ENCODE measurements at places on chromosomes 7 and 10. TPM values are rescaled to one million over a fixed set of nuclear protein-coding genes. Genes with fewer than 3 reads are reported as not detected.
A peak's percentile ranks its signal among the peaks of the same experiment; 100 is the strongest.

Gene HTR5A
- total RNA-seq = 0.11 TPM

Gene PAOX
- total RNA-seq = 1.0 TPM

Gene PDGFA
- total RNA-seq = 2.4 TPM

Gene MUC12
- not detected for total RNA-seq

Gene CPA1
- not detected for total RNA-seq

Gene CXCL12
- 0.67 TPM for total RNA-seq

Gene PARD3
- 44.2 TPM for total RNA-seq

Gene A1CF
- total RNA-seq = not detected

DNA sequence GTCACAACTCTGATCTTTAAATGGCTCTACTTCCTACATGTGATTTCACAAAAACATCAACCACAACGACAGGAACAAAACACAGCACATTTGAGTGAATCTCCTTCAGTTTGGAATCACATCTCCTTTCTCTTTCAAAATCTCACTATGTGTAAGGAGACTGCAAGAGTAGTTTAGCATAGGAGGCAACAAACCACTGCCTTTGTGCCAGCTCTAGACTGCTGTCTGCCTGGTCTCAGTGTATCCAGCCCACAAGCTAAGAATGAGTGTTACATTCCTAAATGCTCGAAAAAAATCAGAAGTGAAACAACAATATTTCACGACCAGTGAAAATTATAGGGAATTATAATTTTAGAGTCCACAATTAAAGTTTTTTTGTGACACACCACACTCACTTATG, 217.0 kb upstream of the STEAP4 start:
- DNase-seq = no peak

- no peak for DNase-seq
These were observed 75.8 kb downstream of the ZMIZ1 start for GRCh38 chr10:79144351-79145173.

- no peak for DNase-seq
These were observed 319.9 kb upstream of the AKR1E2 start for GRCh38 chr10:4506095-4506494.

DNA sequence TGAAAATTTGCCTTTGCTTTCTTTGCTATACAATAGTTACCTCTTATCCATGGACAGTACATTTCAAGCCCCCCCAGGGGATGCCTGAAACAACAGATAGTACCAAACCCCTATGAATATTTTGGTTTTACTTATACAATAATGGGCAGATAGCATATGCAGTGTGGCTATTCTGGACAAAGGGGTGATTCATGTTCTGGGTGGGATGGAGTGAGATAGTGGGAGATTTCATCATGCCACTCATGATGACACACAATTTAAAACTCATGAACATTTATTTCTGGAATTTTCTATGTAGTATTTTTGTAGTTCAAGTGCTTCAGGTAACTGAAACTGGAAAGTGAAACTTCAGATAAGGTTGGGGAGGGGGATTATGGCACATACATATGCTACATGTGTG, 12.0 kb downstream of the STARD3NL start:
- no peak for DNase-seq

GRCh38 chr10:11830836-11831519, 7.8 kb downstream of the PROSER2 start:
- no peak for DNase-seq

GRCh38 chr10:77264107-77264506, 373.5 kb downstream of the KCNMA1 start:
- no peak for DNase-seq

- no peak for DNase-seq
These were observed 62.1 kb downstream of the PAPSS2 start for GRCh38 chr10:87721781-87722180.

GRCh38 chr10:16386855-16387254, 50.0 kb upstream of the PTER start:
- no peak for DNase-seq

DNA sequence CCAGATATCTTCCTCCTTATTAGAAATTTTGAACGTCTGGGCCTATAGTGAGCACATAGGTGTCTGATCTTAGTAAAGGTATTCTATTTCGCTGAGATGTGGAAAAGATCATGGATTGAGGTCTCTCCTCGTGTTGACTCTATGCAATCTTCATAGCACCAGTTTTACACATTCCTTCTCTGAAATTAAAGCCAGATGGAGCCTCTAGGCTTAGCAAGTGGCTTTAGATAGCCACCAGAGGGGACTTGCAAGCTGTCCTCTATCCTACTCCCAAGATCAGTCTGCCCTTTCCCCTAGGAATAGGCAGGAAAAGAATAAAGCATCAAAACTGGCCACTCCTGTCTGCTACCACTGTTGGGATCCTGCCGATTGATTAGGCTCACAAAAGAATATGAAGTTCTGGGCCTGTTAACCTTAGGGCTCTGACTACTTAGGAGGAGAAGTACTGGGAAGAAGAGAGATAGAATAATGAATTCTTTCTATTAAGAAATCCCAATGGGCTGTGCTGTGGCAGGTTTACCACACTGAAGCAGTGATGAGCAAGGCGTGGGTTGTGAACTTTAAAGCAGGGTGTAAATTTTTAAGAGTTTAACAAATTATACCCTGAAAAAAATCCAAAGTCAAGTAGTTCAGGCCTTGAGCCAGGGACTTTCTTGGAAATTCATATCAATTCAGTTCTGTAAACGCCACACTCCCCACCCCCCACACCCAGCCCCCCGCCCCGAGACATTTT, 2.2 kb upstream of the STRIP2 start:
- DNase-seq = no peak

GRCh38 chr7:79471699-79472098, 18.2 kb upstream of the MAGI2 start:
- no peak for DNase-seq

GRCh38 chr10:58672845-58673244, 160.2 kb downstream of the BICC1 start:
- no peak for DNase-seq

DNA sequence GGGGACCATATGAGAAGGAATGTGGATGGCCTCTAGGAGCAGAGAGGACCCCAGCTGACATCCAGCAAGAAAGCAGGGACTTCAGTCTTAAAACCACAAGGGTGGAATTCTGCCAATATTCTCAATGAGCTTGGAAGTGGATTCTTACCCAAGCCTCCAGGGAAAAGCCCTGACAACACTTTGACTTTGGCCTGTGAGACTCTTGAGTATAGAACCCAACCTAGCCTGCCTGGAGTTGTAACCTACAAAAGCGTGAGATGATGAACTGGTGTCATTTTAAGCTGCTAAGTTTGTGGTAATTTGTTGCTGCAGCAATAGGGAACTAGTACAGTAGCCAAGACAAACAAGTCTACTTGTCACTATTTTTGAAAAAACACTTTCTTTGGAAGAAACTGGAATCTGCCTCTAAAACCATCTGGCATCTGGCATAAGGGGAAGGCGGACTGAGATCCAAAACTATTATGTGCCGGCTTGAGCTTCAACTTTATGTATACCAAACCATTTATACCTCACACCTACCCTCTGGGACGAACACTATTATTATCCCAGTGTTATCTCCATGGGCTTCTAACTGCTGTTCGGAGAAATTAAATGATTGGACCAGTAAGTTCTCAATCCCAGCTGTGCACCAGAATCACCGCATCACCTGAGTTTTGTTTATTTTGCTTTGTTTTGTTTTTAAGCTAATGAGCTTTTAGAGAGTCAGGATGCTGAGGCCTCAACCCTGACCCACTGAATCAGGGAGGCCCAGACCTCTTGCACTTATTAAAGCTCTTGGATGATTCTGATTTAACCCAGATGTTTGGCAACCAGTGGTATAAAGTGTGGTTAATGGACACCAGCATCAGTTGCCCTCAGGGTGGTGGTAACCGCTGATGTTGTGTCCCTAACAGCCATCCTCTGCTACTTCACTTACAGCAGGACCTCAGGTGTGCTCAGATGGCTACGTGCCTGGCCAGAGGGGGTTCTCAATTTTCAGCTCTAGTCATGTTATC, 83.0 kb downstream of the C1GALT1 start:
- DNase-seq = no peak

GRCh38 chr10:14456218-14456869, 125.6 kb upstream of the FRMD4A start:
- no peak for DNase-seq

- DNase-seq = no peak
These were observed 45.3 kb upstream of the PRKAR1B start for GRCh38 chr7:772392-772791.

GRCh38 chr7:37516664-37517063, 68.0 kb upstream of the ELMO1 start:
- DNase-seq = no peak

DNA sequence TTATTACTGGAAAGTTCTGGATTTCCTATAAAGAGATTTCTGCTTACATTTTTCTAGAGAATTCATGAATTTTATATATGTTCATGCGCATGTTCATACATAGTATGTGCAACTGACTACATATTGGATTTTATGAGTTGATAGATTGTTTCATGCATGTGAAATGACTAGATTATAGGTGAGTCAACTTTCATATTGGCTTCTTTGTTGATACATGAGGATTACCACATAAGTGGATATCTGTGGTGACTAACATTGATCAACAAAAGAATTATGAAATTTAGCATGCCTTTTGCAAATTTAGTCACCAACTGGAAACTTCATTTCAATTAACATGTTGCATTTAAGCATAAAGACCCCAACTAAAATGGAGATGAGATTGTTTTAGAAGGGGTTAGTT, 99.0 kb downstream of the GNAT3 start:
- no peak for DNase-seq

DNA sequence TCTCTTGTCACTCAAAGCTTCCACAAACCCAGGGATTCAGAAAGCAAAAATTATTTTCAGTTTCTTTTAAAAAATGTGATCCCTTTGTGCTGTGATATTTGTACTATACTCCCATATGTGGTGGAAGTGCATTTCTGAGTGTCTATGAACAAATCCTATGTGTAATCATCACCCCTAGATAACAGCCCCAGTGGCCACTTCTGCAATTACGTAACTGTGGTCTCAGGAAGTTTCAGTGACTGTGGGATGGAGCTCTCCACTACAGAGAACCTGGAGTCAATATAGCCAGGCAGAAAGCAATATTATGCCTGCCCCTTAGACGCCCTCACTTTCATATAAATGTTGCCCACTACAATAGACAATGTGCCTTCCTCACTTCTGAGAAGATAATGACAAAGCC, 1101.7 kb upstream of the GHITM start:
- DNase-seq = no peak

DNA sequence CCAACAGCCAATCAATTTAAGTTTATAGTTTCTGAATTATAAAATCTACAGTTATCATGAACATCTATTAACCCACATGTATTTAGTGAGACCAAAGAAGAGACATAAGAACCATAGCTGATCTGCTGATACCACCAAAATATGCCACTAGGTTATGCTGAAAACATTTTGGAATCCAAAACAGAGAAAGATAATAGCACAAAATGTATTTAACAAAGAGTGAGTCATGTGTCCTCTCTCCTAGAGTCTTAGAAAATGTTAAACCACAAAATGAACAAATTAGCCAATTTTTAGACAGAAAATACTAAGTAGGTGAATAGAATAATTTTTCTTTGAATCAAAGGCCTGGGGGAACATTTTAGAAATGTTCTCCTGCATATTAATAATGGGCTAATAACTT, 527.5 kb downstream of the GPAM start:
- no peak for DNase-seq

DNA sequence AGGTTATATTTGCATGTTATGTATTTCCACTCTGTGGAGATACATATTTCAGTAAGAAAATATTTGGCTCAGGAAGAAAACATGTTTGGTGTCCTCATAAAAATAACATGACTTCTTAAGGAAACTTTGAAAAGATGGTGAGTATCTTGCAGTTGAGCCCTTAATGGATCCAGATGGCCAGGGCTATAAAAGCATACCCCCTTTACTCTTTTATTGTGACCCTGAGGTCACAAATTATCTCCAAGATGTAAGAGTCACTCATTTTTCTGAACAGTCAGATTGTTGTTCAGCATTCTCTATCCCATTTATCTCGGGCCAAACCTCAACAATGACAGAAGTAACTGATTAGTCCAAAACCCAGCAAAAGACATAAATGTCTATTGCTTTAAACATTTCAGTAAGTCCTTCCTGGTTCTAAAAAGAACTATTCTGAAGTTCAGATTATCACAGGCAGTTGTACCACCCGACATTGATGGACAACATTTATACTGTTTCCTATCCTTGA, 539.4 kb downstream of the PARD3 start:
- DNase-seq = no peak

GRCh38 chr7:130337410-130337971, 7.1 kb upstream of the CPA5 start:
- DNase-seq = no peak

DNA sequence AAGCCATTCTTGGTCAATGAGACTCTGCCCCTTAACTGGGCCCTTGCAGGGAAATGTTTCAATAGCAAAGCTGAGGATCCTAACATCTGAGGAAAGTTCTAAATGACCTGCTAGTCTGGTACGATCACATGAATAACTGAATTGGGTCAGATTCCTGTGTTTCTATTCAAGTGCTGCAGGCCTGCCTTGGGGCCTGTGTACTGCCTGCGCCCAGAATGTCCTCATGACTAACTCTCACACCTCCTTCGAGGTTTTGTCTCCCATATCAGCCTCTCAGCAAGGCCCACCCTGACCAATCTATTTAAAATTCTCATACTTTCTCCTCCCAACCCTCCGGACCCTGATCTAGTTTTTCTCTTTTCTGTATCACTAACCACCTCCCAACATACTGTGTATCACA, 4.4 kb downstream of the JAZF1 start:
- peak; percentile 55 for DNase-seq

DNA sequence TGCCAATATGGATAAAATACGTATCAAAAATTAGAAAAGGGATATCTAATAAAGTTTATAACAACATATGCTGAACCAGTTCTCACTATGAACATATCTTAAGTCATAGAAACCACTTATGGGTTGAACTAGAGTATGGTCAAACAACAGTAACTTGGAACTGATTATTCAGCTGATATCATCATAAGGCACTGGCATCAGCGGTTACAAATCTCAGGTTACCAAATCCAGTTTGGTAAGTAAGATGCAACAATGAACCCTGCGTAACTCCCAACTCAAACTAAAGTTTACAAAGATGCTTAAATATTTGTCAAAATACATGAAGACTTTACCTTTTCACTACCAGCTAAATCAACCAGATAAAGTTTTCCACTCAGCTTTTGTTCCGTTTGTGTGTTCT, 19.3 kb downstream of the KIF5B start:
- no peak for DNase-seq

DNA sequence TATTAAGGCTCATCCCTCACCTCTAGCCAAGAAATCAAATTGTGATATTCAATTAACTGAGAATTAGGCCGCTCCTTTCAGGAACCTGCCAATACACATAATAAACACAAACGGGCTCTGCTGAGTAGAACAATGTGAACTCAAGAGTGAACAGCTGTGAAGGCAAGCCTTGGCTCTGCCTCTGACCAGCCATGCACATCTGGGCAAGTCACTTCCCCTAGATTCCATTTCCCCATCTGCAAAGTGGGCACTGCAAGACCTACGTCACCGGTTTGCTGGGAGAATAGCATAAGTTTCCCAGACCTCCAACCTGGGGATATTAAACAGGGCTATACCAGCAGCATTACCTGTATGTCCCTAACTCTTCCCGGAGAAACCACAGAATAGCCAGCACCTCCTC, 355.2 kb downstream of the TNS3 start:
- no peak for DNase-seq

All from SK-MEL-5 (cell line).